ENCODE measurements at places on chromosomes 11 and 22.

DNA sequence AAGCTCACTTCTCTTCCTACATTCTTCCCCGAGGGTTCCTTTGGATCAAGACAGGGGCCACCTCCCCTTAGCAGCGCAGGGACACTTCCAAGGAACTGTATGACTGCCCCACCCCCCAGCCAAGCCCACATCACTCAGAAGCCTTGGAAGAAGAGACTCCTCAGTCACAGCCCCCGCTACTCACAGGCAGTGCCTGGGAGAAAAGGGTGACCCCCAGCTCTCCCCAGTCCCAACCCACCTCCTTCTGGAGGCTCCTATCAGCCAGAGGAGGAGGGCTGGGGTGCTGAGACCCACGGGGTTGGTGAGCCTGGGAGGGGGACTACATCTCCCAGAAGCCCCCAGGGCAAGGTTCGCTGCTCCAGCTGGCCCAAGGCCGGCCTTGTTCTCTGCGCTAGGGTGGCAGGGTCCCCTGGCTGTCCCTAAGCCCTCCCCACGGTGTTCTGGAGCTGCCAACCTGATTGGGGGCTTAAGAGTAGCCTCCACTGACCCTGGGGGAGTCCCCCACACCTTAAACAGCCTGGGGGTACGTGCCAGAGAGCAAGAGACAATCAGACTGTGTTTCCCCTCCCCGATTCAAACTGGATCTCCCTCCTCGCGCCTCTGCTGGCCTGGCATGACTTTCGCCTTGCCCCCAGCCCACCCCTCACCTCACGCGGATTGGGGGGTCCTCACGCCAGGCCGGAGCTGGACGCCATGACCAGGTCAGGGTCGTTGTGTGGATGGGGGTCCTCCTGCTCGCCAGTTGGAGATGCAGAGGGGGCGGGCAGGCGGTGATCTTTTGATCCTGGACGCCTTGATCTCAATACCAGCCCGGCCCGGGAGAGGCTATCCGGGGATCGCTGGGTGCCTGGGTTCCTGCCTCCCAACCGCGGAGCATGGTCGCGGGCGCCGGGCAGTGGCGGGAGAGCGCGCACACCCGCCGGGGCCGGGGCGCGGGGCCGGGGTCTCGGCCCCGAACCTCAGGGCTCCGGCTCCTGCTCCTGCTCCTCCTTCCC is 838 bp downstream of the BCL9L start:
- DNase-seq, result peak; percentile 41

GRCh38 chr11:79458709-79459108 is 17.9 kb upstream of the TENM4 start:
- DNase-seq, result no peak

DNA sequence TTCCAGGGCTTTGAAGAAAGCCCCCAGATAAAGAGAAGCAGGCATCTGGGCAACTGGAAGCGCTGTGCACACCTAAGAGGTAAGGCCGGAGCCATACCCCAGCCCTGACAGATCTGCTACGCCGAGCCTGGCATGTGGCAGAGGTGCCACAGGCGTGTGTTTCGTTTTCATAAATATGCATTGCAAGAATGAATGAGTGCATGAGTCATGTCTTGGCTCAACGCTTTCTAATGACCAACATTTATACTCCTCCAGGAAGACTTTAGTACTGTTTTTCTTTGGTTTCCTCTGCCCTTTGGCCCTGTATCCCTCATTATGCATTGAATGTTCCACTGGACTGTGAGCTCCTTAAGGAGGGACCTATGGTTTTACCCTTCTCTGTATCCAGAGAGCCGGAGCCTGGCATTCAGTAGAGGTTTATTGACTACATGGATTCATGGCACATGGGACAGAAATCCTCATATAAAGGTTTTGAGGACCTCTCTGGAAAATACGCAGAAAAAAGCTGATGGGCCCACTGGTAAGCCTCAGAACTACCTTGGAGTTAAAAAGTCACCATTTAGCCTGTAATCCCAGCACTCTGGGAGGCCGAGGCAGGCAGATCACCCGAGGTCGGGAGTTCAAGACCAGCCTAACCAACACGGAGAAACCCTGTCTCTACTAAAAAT is 38.9 kb upstream of the CSNK2A3 start:
- peak; percentile 91 for DNase-seq

GRCh38 chr11:11584530-11584810 is 37.3 kb downstream of the GALNT18 start:
- DNase-seq, result peak; percentile 59

DNA sequence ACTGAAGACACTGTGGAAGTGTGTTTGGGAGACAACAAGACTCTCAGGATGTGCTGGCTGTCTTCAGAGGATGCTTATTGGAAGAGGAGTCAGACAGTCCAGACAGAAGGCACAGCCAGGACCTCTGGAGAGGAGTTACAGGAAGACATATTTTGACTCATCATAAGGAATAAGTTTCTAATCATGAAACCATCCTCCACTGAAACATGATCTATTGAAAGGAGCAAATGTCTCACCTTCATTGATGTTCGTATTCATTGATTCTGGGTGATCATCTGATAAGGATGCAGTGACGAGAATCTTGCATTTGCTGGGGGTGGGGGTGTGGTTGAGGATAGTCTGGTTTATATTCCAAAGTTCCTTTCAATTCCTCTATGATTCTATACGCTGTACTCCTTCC is 2.5 kb upstream of the CXCR5 start:
- no peak for DNase-seq
